Prostate gland (tissue), 2 donors: ENCODE measurements at places on chromosomes 6 and 20. TPM values are rescaled to one million over a fixed set of nuclear protein-coding genes. Genes with fewer than 3 reads are reported as not detected.

Gene SIGLEC1
- total RNA-seq: 5.3 TPM

Gene ENPP4
- 16.9 TPM for total RNA-seq

Gene SLC17A3
- not detected for total RNA-seq

Gene DEFB113
- total RNA-seq: not detected

Gene ISM1
- 0.45 TPM for total RNA-seq

Gene PDE10A
- 9.6 TPM for total RNA-seq

Gene ZNF341
- total RNA-seq: 2.8 TPM

Gene SCUBE3
- 2.0 TPM for total RNA-seq

Gene FAM8A1
- total RNA-seq: 23.7 TPM

Gene RNF144B
- total RNA-seq: 50.8 TPM

- DNase-seq: no peak
- no peaks in the 10 kb centered on the region for H3K4me1 ChIP-seq
- H3K27me3 ChIP-seq: no peaks in the 10 kb centered on the region
- H3K4me3 ChIP-seq: no peak overlapping the region
Observed at GRCh38 chr6:17574866-17575560, 25.1 kb upstream of the FAM8A1 start.

DNA sequence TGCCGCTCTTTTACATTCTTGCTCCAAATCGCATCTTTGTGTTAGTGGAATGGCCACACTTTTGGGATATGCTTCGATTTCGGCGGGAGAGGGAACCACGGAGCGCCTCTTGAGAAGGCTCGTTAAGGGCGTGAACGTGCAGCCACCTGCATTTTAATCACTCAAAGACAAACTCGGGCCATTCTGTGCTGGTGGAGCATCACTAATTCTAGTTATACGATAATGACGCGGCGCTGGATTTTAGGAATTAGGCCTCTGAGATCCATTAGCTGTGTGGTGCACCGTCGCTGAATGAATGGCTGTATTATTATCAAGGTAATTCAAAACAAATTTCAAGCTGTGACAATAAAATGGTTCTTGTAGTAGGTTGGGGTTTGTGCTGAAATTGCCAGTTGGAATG, 305.6 kb downstream of the CDH4 start:
- H3K27me3 ChIP-seq: peaks cover 3% of the 10 kb centered on the region
- no peak overlapping the region for H3K27ac ChIP-seq
- no peaks in the 10 kb centered on the region for H3K36me3 ChIP-seq
- H3K4me3 ChIP-seq: no peak overlapping the region
- DNase-seq: no peak

GRCh38 chr6:7311917-7312615, 933 bp downstream of the SSR1 start:
- H3K27me3 ChIP-seq: no peaks in the 10 kb centered on the region
- H3K4me3 ChIP-seq: peak overlapping the region; percentile 99
- H3K27ac ChIP-seq: peak overlapping the region; percentile 93
- H3K36me3 ChIP-seq: no peaks in the 10 kb centered on the region

GRCh38 chr20:35611482-35611881, 4.1 kb upstream of the SPAG4 start:
- no peaks in the 10 kb centered on the region for H3K4me1 ChIP-seq
- H3K27ac ChIP-seq: no peak overlapping the region
- H3K4me3 ChIP-seq: no peak overlapping the region
- no peaks in the 10 kb centered on the region for H3K27me3 ChIP-seq
- H3K36me3 ChIP-seq: no peaks in the 10 kb centered on the region
- DNase-seq: no peak

DNA sequence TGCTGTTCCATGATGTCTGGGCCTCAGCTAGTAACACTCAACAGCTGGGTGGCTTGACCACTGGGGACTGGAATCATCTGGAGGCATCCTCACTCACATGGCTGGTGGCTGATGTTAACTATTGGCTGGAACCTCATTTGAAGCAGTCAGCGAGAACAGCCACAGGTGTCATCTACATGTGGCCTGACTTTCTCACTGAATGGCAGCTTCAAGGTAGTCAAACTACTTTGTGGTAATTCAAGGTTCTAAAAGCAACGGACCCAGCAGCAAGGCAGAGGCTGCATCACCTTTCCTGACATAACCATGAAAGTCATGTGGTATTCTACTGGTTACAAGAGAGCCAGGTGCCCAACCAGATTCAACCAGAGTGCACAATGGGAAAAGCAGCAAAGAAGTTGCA, 115.9 kb upstream of the DST start:
- H3K4me1 ChIP-seq: no peaks in the 10 kb centered on the region
- no peaks in the 10 kb centered on the region for H3K27me3 ChIP-seq
- no peak overlapping the region for H3K27ac ChIP-seq
- no peak overlapping the region for H3K4me3 ChIP-seq
- no peaks in the 10 kb centered on the region for H3K36me3 ChIP-seq

- DNase-seq: no peak
- no peak overlapping the region for H3K4me3 ChIP-seq
- H3K27me3 ChIP-seq: no peaks in the 10 kb centered on the region
- no peaks in the 10 kb centered on the region for H3K36me3 ChIP-seq
- no peaks in the 10 kb centered on the region for H3K4me1 ChIP-seq
Observed at GRCh38 chr20:58555078-58555765, 40.0 kb upstream of the APCDD1L start.

DNA sequence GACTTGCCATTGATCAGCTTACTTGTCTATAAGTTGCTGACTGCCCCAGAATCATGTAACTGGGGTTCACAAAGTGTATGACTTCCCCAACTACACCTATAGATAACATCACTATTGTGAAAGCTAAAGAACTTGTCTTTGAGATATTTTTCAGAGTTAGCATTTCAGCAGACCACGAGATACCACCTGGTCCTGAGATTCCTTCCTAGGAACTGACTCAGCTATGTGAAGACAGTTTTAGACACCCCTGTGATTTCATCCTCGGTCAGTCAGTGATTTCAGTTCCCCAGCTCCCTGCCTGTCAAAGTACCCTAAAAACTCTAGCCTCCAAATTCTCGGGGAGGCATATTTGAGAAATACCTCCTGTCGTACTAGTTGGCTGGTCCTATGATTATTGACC, 62.4 kb downstream of the TXNDC5 start:
- DNase-seq: no peak
- H3K4me1 ChIP-seq: no peaks in the 10 kb centered on the region
- no peak overlapping the region for H3K27ac ChIP-seq
- no peak overlapping the region for H3K4me3 ChIP-seq

DNA sequence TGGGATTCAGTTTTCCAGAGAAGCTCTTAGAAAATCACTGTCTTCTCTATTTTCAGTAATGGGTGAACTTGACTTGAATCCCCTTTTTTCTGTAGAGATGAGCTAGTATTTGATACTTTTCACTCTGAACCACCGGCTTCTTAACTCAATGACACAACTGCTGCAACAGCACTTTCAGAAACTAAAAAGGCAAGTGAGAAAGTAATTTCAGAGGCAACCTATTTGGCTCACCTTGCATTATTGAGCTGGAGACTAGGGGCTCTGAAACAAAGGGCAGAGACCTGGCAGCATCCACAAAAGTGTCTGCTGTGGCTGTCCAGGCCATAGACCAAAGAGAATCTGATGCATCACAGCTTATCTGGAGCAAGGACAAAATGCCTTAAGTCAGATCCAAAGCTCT, 289.8 kb upstream of the IRAK1BP1 start:
- no peaks in the 10 kb centered on the region for H3K36me3 ChIP-seq
- DNase-seq: no peak
- no peak overlapping the region for H3K4me3 ChIP-seq
- no peaks in the 10 kb centered on the region for H3K27me3 ChIP-seq

- H3K27ac ChIP-seq: no peak overlapping the region
- DNase-seq: no peak
- H3K4me3 ChIP-seq: no peak overlapping the region
Observed at GRCh38 chr6:36953931-36954261, 642 bp upstream of the PI16 start.

DNA sequence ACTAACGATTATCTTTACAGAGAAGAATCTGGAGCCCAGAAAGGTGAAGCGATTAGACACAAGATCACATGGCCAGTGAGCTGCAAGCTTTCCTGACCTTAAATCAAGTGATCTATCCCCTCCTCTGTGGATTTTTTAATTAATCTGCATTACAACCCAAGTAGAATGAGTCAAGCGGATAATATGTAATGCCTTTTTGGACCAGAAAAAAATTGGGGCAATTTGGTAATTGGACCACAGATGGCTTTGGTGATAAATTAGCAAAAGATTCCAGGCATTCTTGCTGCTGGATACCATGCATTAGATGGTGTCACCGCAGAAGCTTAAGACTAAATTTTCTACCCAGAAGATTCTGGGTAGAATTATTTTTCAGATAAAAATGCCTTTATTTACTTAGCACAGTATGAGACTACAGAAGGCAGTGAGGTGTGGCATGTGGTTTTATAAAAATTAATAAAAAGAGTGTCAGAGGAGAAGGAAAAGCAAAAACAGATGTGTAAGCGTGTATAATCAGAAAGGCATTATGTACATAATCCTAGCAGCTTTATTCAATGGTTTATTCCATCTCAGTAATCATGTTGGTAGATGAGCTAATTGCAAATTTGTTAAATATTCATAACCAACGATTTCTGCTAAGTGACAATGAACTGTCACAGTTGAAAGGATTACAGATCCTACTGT, 53.9 kb upstream of the PCSK2 start:
- H3K36me3 ChIP-seq: no peaks in the 10 kb centered on the region
- no peak for DNase-seq
- H3K4me3 ChIP-seq: no peak overlapping the region
- no peak overlapping the region for H3K27ac ChIP-seq

- no peak overlapping the region for H3K4me3 ChIP-seq
- no peak overlapping the region for H3K27ac ChIP-seq
- DNase-seq: no peak
- no peaks in the 10 kb centered on the region for H3K4me1 ChIP-seq
- H3K27me3 ChIP-seq: no peaks in the 10 kb centered on the region
- H3K36me3 ChIP-seq: no peaks in the 10 kb centered on the region
Observed at GRCh38 chr6:107740496-107741190, 83.5 kb downstream of the SCML4 start.

DNA sequence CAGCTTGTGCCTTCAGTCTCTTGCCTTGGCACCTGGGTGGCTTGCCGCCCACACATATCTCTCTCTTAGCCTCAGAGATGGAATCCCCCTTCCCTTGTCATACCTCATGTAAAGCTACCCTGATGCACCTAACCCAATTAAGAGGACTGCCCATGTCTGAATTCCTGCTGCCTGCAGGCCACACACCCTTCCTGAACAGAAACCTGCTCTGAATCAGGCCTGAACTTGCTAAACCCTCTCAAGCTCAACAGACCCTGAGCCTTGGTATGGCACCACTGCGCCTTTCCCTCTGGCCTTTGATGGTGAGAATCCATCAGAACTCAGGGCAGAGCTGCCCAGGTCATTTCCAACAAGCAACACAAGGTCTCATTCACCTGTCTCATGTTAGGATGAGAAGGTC, 5.2 kb downstream of the RAET1G start:
- H3K36me3 ChIP-seq: no peaks in the 10 kb centered on the region
- DNase-seq: no peak
- no peak overlapping the region for H3K4me3 ChIP-seq
- H3K27me3 ChIP-seq: no peaks in the 10 kb centered on the region

GRCh38 chr6:21186479-21187055, 407.0 kb upstream of the SOX4 start:
- H3K27ac ChIP-seq: no peak overlapping the region
- no peaks in the 10 kb centered on the region for H3K36me3 ChIP-seq
- no peak for DNase-seq
- no peak overlapping the region for H3K4me3 ChIP-seq
- no peaks in the 10 kb centered on the region for H3K4me1 ChIP-seq
- no peaks in the 10 kb centered on the region for H3K27me3 ChIP-seq

GRCh38 chr6:48229841-48230240, 118.8 kb upstream of the PTCHD4 start:
- H3K4me1 ChIP-seq: no peaks in the 10 kb centered on the region
- H3K4me3 ChIP-seq: no peak overlapping the region
- H3K27ac ChIP-seq: no peak overlapping the region

GRCh38 chr6:146598772-146599405, at the start of gene ADGB:
TSS of gene ADGB (plus strand) at chr6:146598972. CDS start at chr6:146599041, 69 bp downstream.
- DNase-seq: no peak
- H3K27me3 ChIP-seq: no peaks in the 10 kb centered on the region
- H3K36me3 ChIP-seq: no peaks in the 10 kb centered on the region
- H3K4me3 ChIP-seq: peak within 1 kb of the TSS; percentile 1
- H3K4me1 ChIP-seq: no peaks in the 10 kb centered on the region

GRCh38 chr6:157385482-157385881, 4.5 kb downstream of the ZDHHC14 start:
- no peak overlapping the region for H3K4me3 ChIP-seq
- DNase-seq: no peak
- no peak overlapping the region for H3K27ac ChIP-seq
- no peaks in the 10 kb centered on the region for H3K4me1 ChIP-seq

GRCh38 chr20:38776363-38776762, 28.1 kb downstream of the ACTR5 start:
- no peak overlapping the region for H3K4me3 ChIP-seq
- H3K27ac ChIP-seq: no peak overlapping the region
- no peak for DNase-seq
- H3K4me1 ChIP-seq: no peaks in the 10 kb centered on the region
- no peaks in the 10 kb centered on the region for H3K27me3 ChIP-seq
- no peaks in the 10 kb centered on the region for H3K36me3 ChIP-seq

- no peaks in the 10 kb centered on the region for H3K4me1 ChIP-seq
- no peaks in the 10 kb centered on the region for H3K27me3 ChIP-seq
Observed at GRCh38 chr6:116382587-116382986, 11.8 kb downstream of the DSE start.

- no peaks in the 10 kb centered on the region for H3K27me3 ChIP-seq
- H3K4me1 ChIP-seq: no peaks in the 10 kb centered on the region
- H3K36me3 ChIP-seq: peaks cover 15% of the 10 kb centered on the region
- no peak for DNase-seq
Observed at GRCh38 chr20:49259799-49260198, 18.1 kb downstream of the ZNFX1 start.

DNA sequence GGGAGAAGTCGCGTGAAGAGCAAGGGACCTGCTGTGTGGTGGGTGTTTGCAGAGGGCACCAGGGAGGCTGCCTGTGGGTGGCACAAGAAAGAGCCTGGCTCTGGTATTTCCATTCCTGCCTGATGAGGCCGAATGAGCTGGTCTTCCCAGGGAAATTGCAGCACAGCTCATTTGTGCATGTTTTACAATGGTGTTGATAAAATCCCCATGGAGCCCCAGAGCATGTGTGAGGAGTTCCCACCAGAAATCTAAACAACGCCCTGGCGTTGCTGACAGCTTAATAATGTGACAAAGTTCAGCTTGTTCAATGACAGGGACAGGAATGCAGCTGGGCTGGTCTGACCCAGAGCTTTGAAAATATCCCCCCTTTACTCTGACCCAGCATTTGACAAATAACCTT, 135.5 kb downstream of the CLIC5 start:
- no peak overlapping the region for H3K4me3 ChIP-seq
- no peak overlapping the region for H3K27ac ChIP-seq
- no peaks in the 10 kb centered on the region for H3K4me1 ChIP-seq

DNA sequence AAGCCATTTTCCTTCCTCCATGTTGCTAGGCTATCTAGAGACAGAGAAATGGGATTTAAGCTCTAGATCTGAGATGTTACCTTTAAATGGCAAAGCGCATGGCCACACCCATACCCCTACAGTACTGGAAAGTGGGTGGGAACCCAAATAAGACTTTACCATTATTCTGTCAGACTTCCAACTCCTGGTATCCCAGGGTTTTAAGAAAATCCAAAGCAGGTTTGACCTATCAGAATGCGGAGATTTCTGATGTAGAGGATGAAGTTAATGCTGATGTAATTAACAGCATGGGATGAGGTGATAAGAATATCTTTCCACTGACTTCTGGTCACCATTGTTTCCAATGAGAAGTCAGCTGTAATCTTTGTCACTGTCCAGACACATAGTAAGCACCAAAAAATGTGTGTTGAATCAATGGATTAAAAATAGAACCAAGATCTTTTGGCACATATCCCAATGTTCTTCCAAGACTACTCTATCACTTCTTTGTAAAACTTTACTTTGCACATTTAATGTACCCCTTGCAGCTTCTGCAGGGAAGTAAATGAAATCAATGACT, 140.8 kb upstream of the INSM1 start:
- H3K27me3 ChIP-seq: no peaks in the 10 kb centered on the region
- no peaks in the 10 kb centered on the region for H3K4me1 ChIP-seq
- H3K4me3 ChIP-seq: no peak overlapping the region
- no peak overlapping the region for H3K27ac ChIP-seq
- no peak for DNase-seq
